ENCODE measurements at places on chromosomes 16 and 17.

DNA sequence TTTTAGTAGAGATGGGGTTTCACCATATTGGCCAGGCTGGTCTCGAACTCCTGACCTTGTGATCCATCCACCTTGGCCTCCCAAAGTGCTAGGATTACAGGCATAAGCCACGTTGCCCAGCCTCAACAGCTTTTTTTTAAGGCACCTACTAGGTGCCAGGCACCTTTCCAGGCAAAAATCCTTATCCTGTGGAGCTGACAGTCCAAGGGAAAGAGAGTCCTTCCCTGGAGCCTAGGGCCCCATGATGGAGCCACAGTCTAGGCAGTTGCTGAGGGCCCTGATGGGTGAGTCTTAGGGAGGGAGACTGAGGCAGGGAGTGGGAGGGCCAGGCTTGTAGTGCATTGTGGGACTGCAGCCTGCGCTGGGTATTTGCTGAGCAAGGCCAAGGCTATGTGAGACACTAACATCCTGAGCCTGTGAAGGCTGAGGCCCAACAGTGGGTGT is 79.6 kb upstream of the TOB1 start:
- DNase-seq = no peak

DNA sequence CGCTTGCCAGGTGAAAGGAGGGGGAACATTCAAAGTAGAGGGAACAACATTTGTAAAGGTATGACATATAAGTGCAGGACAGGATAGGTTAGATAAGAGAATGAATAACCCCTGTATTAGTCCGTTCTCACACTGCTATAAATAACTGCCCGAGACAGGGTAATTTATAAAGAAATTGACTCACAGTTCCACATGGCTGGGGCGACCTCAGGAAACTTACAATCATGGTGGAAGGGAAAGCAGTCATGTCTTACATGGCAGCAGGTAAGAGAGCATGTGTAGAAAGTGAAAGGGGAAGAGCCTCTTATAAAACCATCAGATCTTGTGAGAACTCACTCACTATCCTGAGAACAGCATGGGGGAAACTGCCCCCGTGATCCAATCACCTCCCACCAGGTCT is 223.8 kb downstream of the SOX9 start:
- no peak for DNase-seq

DNA sequence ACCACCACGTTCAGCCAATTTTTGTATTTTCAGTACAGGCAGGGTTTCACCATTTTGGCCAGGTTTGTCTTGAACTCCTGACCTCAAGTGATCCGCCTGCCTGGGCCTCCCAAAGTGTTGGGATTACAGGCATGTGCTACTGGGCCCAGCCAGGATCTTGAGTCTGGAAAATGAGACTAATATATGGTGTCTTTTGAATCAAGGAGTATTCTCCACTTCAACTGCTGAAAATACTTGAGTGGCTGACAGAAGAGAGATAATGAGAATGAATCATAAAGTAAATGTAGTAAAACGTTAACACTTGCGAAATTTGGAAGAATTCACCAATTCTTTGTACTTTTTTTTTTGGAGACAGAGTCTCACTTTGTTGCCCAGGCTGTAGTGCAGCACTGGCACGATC is 16.6 kb downstream of the SMYD4 start:
- no peak for DNase-seq

DNA sequence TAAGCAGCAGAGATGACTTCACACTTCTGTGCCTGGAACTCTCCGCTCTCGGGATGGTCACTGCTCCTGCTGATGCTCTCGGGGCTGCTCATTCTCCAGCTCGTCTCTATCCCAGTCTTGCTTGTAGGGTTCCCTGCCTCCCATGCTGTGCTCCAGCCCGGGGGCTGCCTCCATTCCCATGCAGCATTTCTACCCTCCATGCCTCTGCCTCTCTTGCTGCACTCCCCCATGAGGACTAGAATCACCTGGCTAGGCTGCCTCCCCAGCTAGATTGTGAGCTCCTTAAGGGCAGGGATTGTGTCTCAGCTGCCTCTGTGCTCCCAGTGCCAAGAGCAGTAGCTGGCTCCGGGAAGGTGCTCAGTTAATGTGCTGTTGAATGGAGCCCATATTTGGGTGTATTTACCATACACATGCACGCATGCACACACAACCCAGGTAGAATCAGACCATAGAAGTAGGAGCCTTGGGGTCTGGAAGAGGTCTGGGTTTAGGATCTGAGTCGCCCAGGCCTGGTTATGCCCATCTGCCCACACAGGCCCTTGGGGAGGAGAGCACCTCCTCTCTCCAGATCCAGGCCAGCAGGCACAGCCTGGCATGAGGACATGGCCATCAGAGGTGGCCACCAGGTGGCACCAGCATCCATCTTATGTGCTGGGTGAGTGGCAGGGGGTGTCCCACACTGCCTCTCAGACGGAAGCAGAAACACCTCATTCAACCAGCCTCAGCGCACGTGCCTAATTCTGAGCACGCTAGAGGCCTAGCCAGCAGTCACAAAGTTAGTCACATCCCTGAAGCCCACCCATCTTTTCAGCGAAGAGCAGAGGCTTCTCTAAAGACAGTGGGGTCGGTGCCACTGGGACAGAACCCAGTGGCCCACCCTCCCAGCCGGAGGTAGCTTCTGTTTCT is 9.3 kb downstream of the GIT1 start:
- peak; percentile 81 for DNase-seq

- DNase-seq = no peak
Measured at GRCh38 chr17:78967782-78968362, 11.9 kb downstream of the LGALS3BP start.

GRCh38 chr16:49597796-49598195 is 224.2 kb downstream of the C16orf78 start:
- DNase-seq = no peak

- no peak for DNase-seq
Measured at GRCh38 chr17:74918906-74919305, 4.1 kb downstream of the USH1G start.

GRCh38 chr16:14011846-14012245 is 59.3 kb upstream of the MRTFB start:
- no peak for DNase-seq

DNA sequence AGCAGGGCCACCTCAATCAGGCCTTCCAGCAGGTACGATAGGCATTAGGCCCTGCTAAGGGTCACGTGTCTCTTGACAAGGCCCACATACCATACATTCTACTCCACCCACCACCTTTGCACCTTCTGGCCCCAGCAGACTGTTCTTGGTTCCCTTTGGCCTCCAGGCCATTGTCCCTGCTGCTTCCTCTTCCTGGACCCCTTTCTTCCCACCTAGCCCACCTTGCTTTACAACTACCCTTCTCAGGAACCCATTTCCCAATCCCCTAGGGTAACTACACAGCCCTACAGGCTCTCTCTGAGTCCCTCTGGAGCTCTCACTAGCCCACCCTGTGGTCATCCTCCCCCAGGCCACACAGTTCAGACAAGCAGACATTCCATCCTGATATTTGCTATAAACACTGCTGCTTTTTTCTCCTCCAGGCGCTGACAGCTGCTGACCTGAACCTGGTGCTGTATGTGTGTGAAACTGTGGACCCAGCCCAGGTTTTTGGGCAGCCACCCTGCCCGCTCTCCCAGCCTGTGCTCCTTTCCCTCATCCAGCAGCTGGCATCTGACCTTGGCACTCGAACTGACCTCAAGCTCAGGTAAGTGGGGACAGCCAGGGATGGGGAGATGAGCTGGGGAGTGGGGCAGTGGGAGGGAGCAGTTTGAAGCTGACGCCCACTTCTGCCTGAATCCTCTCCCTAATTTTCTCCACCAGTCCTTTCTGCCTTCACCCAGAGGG is 1.4 kb upstream of the NRN1L start:
- DNase-seq = no peak

DNA sequence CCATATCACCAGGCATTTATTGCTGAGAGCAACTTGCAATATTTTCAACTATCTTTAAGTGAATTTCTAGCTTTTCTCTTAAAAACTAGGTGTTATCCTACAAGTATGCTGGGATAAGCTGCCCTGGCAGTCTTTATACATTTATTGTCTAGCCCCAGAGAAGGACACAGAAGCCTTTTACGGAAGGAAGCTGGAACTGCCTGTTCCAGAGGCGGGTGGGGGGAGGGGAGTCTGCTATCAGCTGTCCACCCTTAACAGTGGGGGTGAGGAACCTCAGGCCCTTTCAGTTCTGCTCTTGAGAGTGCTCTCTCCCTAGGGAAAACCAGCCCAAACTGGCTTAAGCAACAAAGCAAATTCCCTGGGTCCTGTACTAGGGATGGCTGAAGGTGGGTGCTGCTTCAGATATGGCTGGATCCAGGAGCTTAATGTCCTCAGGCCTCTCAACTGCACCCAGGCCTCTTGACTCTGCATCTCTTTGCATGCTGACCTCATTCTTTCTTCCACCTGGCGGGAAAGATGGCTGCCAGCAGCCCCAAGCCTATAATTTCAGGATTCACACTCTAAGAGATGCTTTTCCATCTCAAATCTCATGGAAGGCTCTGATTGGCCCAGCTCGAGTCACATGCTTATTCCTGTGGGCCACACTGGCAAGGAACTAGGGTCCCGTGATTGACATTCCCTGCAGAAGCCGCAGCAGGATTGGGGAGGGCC is 16.6 kb downstream of the NAGPA start:
- no peak for DNase-seq

GRCh38 chr17:76657505-76658241 is 14.1 kb upstream of the ST6GALNAC1 start:
- DNase-seq = no peak

DNA sequence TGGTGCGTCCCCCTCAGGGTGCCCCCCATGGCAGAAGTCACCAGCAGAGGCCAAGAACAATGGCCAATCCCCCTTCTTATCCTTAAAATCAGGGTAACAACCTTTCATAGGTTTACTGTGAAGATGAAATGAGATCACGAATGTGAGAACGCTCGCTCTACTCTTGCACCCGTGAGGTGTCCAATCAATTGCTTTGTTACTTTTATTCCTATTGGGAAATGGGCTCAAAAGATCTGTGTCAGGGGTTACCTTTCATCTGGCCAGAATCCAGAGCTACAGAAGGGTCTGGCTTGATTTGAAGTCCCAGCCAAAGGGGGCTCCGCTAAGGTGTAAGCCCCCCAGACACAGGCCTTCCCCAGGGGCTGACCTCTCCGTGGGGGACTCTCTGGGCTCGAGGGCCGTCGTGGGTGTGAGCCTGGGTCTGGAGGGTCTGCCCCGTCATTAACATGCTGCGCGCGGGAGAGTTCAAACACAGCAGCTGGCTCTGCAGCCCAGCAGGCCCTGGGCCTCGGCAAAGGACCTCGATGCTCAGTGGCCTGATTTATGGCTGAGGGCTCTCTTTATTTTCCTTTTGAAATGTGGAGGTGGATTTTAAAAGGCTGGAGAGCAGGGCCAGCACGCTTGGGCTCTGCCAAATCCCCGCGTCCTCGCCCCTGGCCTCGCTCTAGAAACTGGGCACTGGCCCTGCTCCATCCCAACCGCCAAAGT is 10.4 kb downstream of the ABR start:
- DNase-seq = no peak
